ENCODE measurements at places on chromosomes 3 and 15.

GRCh38 chr3:16595778-16596177 is 9.4 kb downstream of the DAZL start:
- DNase-seq, result no peak

DNA sequence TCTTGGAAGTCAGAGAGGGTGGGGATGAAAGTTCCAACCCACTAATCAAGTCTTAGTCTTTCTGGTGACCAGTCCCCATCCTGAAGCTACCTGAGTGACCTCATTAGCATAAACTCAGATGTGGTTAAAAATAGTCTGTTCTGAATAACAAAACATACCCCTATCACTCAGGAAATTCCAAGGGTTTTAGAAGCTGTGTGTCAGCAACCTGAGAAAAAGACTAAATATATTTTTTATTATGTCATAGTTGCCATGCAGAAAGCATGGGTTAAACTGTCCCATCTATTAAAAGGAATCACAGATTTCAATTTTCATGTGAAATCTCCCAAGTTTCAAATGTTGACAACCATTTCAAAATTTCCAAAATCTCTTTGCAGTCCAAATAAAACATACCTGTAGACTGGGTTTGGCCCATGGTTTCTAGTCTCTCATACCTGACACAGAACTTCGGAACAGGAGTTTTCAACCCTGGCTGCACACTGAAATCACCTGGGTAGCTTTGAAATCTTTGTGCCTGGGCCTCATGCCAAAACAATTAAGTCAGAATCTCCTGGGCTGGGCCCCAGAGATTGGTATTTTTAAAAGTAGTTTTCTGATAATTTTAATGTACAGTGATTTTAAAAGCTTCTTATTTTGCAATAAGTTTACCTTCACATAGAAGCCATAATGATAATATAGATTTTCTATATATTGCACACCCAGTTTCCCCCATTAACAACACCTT is 476.3 kb downstream of the RBMS3 start:
- no peak for DNase-seq

DNA sequence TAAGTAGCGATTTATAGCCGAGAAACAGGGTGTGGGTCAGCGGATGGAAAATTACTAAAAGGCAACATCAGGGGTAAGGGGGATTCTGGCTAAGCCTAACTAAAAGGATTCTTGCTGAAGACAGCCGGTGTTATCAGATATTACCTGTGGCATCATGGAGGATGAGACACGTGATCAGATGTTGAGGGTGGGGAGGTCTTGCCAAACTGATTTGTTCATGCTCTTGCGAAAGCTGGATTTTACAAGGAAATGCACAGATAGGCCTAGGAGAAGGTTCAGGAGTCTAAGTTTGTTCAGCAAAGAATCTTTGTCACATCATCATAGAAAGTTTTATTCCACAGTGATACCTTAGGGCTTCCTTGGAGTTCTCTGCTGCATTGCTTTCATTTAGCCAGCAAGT is 396.8 kb upstream of the TBL1XR1 start:
- DNase-seq, result no peak

DNA sequence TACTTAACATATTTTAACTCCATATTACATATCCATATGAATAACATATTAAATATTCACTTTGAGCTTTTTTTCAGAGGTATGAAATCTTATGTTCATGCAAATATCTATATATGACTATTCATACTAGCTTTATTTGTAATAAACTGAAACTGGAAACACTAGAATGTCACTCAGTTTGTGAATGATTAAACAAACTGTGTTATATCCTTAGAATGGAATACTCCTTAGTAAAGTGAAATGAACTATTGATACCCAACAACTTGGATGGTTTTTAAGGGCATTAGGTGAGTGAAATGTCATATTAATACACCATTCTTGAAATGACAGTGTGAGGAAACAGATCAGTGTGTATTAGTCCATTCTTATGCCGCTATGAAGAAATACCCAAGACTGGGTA is 45.4 kb downstream of the ARHGAP11B start:
- no peak for DNase-seq

GRCh38 chr3:127629467-127630403 is 750 bp downstream of the PODXL2 start:
- DNase-seq, result peak; percentile 14

DNA sequence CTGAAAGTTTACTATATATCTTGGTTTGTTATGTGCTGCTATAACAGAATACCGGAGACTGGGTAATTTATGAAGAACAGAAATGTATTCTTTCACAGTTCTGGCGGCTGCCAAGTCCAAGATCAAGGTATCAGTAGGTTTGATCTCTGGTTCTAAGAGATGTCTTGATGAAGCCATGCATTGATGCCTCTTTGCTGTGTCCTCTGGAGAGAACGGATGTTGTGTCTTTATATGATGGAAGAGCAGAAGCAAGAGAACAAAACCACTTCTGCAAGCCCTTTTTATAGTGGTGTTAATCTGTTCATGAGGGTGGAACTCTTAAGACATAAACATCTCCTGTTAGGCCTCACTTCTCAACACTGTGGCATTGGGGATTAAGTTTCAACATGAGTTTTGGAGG is 62.7 kb downstream of the TCF12 start:
- no peak for DNase-seq

GRCh38 chr15:93895976-93896770 is 335.2 kb upstream of the MCTP2 start:
- no peak for DNase-seq

DNA sequence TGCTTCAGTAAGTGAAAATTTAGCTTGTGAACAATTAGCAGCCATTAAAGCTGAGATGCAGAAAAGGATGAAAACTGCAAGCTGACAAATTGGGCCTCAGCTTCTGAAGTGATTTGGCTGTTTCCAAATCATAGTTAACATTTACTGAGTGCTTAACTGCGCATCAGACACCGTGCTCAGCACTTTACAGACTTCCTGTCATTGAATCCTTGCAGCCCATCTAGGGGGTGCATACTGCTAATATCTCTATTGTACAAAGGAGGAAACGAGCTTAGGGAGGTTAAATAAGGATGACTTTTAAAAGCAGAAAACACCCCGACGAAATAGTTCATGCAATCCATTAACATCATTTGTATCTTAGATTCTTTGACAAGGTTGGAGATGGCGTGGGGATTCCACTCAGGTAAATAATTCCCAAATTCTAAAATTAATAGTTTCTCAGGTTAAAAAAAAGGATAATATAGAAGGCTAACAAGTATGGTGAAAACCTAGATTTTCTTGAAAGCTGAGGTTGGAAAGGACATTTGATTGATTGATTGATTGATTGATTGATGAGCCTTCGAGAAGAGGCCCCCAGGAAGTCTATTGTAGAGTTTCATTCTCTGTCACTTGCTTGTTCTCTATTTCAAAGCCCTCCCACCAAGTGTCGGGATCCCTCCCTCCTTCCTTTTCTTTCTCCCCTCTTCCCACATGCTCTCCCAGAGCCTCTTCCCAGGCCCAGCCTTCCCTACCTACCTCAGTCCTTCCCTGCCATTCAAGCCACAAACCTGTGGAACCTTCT is 23.5 kb upstream of the EPHB3 start:
- no peak for DNase-seq

DNA sequence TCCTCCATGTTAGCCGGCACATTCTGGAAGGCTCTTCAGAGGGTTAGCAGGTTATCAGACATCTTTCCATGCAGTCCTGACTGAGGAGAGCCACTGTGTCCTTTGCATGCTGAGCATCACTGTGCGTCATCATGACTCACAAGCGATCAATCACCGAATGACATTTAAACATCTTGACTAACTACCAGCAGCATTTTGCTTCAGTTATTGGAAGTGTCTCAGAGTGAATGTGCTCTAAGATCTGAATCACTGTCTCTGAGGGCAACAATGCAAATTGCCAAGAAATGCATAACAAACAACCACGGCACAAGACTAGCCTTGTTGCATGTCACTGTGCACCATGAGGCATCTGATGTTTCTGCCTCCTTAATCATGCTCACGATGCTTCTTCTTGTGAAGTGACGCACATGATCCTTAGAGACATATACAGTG is 18.3 kb upstream of the ATP8B4 start:
- peak; percentile 48 for DNase-seq

GRCh38 chr15:45157974-45158373 is 28.2 kb downstream of the DUOX1 start:
- no peak for DNase-seq

DNA sequence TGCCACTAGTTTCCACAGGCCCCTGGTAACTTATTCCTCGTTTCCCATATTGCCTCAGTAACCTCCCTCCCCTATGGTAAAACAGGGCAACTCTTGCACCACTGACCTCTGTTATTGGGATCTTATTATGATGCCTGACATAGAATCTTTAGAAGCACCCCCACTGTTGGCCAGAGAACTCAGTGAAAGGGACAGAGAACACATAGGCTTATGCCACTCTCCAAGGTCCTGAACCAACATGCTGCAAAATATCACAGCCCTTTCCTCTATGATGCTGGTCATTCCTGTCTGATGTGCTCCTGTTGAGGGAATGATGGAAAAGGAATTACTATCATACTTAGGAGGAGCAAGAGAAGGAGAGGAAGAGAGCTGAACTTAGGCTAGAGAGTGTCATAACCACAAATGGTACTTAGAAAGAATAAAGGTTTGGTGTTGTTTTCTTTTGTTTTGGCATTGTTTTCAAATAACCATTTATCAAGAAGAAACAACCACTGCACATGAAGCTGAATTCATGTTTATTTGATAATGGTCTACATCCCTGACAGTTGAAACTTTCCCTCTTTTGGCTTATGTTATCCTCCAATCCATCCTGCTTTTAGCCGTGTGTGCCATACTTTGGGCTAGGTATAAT is 330.2 kb downstream of the EPHB1 start:
- no peak for DNase-seq

GRCh38 chr15:84391191-84391590 is 155.6 kb downstream of the GOLGA6L4 start:
- no peak for DNase-seq

GRCh38 chr15:70098461-70099166 is 897 bp upstream of the TLE3 start:
- peak; percentile 52 for DNase-seq

DNA sequence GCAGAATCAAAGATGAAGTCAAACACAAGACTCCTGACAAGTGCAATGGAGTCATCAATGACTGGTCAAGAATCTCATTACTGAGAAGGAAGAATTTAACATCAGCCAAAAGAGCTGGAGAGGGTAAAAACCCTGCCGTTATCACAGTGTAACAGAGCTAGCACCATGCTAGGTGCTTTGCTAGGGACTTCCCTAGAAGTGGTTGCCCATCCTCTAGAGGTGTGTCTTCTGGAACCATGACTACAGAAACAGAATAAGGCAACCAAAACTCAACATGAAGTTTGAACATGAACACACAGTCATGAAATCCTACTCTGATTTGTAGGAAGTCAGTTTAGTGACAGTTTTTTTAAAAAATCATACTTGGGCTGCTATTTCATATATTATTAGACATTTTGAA is 9.5 kb downstream of the ACAD11 start:
- DNase-seq, result no peak

- no peak for DNase-seq
Observed at GRCh38 chr15:81373176-81373575, 837 bp downstream of the TMC3 start.

DNA sequence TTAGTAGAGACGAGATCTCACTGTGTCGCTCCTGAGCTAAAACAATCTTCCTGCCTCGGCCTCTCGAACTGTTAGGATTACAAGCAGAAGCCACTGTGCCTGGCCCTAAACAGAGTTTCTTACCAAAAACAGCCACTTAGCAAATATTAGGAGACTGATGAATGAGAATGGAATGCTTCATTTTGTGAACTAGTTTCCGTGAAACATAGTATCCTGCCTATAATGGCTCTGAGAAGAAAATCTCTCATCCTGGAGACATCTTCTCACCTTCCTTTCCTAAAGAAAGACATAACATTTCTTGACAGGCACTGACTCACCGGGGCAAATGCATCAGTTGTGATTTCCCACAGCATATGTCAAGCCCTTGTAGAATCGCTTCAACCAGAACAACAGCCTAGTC is 44.9 kb downstream of the GJD2 start:
- no peak for DNase-seq
